ENCODE measurements at places on chromosomes 3 and 15.

DNA sequence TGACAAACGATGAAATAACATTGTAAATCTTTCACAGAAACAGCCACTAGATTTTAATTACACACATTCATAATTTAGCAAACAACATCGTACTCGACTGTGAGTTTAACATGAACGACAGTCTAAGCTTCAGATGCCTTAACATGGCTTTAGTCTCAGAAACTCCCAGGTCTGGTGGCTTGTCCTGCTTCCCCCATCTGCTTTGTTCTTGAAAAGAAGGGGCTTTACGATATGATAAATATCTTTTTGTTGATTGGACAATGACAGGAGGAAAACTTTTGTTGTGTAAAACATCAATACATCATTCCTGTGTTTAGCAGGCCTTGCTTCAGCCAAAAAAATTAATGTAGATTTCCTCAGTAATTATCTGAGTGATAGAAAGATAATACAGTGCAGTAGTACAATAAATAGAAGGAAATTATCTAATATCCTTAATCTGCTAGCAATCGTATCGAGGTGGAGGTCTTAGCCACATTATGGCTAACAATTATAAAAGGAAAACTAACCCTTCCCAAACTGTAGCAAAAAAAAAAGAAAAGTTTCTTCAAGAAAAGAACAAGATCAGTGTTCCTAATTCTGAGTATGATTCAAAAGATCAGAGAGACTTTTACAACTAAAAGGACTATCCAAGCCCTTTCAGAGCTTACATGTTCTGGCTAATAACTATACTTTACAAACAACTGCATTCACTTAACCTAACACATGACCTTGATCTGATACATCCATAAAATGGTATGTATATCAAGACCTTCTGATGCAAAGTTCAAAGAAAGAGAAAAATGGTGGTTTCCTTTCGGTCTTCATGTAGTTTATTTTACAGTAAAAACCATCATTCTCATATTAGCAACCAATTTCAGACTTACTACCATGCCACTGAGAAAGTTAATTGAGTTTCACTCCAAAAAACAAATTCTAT lies 535.7 kb downstream of the FOXP1 start:
- DNase-seq = no peak

DNA sequence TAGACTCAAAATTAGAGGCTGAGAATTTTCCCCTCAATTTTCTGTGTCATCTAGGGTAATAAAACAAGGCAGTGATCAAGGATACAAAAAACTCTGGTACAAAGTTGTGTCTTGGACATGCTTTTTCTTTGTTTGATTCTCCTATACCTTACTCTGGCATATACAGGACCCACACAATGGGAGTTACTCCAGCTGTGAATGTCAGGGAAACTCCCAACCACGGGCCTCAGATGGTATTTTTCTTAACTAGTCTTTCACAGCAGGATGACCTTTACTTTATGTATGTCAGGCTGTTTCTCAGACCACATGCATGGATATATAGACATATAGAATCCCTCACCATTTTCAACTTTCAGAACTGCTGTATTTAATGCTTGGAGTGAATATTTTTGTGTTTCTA lies 41.3 kb downstream of the FEZF2 start:
- no peak for DNase-seq

DNA sequence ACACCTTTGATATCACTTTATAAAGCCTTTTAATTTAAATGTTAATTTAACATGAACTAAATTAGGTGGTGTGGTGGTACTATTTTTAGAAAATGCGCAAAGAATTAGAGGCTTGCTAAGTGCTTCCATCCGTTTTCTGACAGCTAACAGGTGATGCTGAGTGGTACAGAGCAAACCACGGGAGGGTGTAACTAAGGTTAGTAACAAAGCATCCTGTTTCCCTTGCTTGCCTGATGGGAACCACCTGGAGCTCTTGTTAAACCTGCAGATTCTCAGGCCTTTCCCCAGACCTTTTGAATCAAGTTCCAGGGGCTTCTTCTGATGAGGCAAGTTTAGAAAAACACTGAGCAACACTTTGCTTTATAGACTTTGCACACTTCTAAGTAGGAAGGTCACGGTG lies 101.0 kb downstream of the ATG7 start:
- no peak for DNase-seq

DNA sequence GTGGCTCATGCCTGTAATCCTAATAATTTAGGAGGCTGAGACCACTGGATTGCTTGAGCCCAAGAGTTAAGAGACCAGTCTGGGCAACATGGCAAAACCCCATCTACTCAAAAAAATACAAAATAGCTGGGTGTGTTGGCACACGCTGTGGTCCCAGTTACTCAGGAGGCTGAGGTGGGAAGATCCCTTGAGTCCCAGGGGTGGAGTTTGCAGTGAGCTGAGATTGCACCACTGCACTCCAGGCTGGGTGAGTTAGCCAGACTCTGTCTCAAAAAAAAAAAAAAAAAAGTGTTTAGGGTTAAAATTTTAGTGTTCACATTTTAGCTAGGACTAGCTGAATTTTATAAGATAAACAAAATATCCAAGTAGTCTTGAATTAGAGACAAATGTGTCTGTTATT lies 1340.1 kb upstream of the EPHA6 start:
- DNase-seq = no peak

GRCh38 chr15:58293622-58294550 lies 137.9 kb upstream of the LIPC start:
- no peak for DNase-seq

GRCh38 chr3:76997733-76998132 lies 42.2 kb upstream of the ROBO2 start:
- no peak for DNase-seq

GRCh38 chr3:136535906-136536305 lies 216.3 kb downstream of the STAG1 start:
- DNase-seq = no peak

- DNase-seq = no peak
These were observed 27.0 kb downstream of the OPA1 start for GRCh38 chr3:193620057-193620456.

DNA sequence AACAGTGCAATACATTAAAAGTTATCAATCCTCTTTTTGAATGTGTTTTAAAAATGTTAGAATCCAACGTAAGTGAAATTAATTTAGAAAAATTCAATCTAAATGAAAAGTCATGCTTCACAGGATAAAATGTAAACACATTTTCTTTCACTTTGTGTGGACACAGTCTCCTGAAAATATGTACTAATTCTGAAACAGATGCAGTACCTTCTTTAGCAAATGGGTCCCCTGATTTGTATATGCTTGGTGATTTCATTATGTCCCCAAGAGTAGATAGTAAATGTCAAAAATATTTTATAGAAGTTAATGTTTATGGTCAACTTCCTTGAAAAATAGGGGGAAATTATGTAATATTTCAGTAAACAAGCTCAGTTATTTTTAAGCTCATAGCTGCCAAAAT lies 28.9 kb downstream of the FOXP1 start:
- DNase-seq = no peak

DNA sequence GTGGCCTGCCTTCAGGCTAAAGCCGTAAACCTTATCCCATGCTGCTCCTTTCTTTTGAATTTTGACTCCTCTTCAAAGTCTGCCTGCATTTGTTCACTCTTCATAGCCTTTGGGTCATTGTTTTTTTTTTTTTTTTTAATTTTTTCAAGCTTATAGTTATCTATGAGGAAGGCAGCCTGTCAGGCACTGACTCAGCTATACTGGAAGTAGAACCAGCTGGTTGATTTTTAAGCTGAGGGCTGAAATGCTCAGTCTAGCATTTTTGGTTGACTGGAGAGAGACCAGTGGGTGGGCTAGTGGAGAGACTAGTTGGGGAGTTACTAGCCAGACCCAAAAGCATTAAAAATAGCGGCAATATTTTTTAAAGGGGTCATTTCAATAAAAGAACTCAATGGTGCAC lies 44.1 kb downstream of the C3orf20 start:
- DNase-seq = no peak

GRCh38 chr3:141311170-141311495 lies 57.2 kb upstream of the ZBTB38 start:
- DNase-seq = no peak

- no peak for DNase-seq
These were observed 36.3 kb upstream of the TMC3 start for GRCh38 chr15:81410318-81410753.
